ENCODE measurements at places on chromosomes 11 and 22. TPM values are rescaled to one million over a fixed set of nuclear protein-coding genes. Genes with fewer than 3 reads are reported as not detected.

The MUS81 gene
- total RNA-seq, result 35.2 TPM

The C11orf16 gene
- total RNA-seq, result not detected

The SHANK3 gene
- total RNA-seq, result 17.3 TPM

The RAB3IL1 gene
- total RNA-seq, result 6.3 TPM

The ARHGEF17 gene
- total RNA-seq, result 48.4 TPM

The PLAAT3 gene
- total RNA-seq, result 102 TPM

The SRPRA gene
- 49.2 TPM for total RNA-seq

The C11orf86 gene
- total RNA-seq, result not detected

The MAPK8IP2 gene
- 0.26 TPM for total RNA-seq

All from dermis lymphatic vessel endothelial cell (primary cell).